ENCODE measurements at places on chromosomes 1 and 21. TPM values are rescaled to one million over a fixed set of nuclear protein-coding genes. Genes with fewer than 3 reads are reported as not detected.

- no peak for DNase-seq
Observed at GRCh38 chr1:9115351-9116205, 13.3 kb downstream of the GPR157 start.

Gene ADAMTSL4
- total RNA-seq: 0.80 TPM

- DNase-seq: peak; percentile 25
Observed at GRCh38 chr1:88276163-88276562, 407.9 kb upstream of the PKN2 start.

DNA sequence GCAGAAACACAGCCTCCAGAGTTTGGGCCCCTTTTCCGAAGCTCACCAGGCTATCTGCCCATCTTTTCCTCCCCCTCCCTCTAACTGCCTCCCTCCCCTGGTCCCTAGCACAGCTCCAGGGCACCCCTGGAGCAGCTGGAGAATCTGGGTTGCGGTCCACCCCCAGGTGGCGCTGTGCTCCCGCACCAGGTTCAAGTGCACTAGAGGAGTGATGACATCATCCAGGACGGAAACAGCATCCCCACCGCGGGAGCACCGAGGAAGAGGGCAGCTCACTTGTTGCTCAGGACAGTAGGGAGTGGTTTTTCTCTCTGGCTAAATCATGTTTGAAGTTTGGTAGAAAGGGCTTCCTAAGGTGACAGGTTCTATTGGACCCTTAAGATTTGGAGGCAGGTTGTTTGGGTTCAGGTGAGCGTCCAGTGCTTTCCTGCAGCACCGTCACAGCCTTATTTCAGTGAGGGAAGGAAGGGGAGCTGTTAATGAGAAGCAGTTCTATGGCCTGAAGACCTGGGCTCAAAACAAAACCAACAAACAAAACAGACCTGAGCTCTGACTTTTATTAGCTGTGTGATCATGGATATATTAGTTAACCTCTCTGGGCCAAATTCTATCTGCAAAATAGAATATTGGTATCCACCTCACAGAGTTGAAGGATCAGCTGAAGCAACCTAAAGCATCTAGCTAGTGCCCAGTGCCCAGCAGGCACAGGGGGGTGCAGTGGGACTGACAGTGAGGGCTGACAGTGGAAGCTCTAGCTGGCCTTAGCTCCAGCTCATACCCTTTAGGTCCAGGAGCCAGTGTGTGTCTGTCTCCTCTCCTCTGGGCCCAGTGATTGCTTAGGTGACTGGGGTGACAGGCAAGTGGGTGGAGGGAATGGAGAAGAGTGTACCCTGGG, 7.5 kb downstream of the SHISA4 start:
- no peak for DNase-seq

Gene PPP1R12B
- total RNA-seq: 2.5 TPM

DNA sequence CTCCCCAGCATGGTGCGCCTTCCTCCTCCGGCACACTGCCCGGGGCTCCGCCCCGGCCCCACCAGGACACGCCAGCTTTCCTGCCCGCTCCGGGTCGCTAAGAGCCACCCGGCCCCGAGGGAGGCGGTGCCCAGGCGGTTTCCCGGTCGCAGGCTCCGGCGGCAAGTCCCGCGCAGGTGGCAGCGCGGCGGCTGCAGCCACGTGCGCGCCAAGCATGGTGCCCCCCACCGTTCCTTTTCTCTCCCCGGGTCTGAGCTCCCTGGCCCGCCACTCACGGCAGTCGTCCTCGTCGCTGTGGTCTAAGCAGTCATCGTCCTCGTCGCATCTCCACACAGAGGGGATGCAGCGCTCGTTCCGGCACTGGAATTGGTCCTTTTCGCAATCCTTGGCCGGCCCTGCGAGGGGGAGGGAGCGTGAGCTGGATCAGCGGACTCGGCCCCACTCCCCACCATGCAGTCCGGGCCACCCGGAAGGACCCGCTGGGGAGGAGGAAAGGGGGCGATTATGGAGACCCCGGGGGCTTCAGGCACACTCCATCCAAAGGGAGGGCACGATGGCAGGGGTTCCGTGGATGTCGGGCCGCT, 1.2 kb downstream of the LRP8 start:
- DNase-seq: no peak

Gene SHISA4
- 22.4 TPM for total RNA-seq

Gene BTBD19
- 2.8 TPM for total RNA-seq

Gene APOBEC4
- not detected for total RNA-seq

DNA sequence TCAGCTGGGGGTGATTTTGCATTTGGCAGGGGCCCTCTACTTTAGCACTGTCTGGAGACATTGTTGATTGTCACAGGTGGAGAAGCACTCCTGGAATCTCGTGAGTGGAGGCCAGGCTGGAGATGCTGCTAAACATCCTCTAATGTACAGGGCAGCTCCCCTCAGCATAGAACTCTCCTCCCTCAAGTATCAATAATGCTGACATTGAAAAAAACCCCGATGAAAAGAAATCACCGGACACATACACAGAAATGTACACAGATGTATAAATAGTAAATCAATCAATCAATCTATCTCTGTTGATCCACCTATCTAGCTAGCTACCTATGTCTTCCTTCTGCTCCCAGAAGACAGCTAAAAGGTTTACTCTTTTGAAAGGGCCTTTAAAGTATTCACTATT, 89.4 kb upstream of the KCNJ15 start:
- DNase-seq: no peak

GRCh38 chr1:27936370-27936769, 1.6 kb downstream of the SMPDL3B start:
- no peak for DNase-seq

Gene SMIM12
- 30.8 TPM for total RNA-seq

GRCh38 chr1:175237389-175237788, 44.8 kb upstream of the KIAA0040 start:
- DNase-seq: no peak

DNA sequence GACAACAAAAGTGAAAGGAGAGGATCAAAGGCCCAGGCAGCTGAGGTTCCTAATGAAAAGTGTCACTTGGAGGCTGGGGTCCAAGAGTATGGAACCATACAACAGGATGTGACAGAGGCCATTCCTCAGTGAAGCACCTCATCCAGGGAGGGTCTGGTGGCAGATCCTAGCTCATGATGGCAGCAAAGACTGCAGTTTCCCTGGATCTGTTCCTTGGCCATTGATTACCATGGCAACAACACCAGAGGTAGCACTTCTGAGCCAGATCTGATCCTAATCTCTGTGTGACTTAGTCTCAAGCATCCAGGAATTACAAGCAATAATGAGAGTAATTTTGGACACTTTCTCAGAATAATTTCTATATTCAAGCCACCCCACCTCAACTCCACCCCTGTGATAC, 12.9 kb downstream of the FAM177B start:
- DNase-seq: no peak

DNA sequence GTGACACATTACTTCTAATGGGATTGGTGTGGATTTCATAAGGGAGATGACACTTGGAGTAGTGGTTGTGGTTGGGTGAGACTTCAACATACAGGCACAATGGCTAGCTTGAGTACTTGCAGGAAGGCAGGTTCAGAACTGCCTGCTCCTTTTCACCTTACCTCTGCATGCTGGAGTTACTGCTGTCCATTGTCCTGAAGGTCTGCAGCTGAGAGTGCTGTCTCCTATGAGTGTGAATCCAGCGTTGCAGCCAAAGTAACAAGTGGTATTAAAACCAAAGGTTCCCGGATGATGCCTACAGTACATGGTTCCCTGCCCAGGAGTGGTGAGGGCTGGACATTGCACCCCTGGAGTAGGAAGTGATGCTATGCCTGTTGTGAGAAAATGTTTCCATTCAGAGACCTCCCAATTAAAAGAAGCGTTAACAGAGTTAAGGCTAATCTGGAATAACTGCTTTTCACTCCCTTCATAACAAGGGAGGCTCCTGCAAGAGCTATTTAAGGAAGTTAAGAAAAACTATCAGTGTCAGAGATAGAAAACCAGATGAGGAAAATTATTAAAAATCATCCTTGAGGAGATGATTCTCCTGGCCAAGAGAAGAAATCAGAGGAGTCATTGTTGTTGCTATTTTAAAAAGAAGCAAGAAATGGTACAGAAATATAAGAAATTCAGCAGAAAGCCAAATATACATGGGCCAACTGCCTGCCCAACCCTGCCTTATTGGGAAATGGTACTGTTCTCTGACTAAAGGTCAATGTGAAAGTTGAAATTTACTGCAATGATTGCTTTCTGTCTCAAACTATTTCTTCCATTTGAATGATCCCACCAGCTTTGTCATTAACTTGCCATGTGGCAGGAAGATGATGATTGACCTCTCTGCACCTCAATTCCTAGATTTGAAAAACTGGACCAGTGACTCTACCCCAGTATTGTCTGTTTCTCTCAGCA, 9.8 kb upstream of the F5 start:
- no peak for DNase-seq

DNA sequence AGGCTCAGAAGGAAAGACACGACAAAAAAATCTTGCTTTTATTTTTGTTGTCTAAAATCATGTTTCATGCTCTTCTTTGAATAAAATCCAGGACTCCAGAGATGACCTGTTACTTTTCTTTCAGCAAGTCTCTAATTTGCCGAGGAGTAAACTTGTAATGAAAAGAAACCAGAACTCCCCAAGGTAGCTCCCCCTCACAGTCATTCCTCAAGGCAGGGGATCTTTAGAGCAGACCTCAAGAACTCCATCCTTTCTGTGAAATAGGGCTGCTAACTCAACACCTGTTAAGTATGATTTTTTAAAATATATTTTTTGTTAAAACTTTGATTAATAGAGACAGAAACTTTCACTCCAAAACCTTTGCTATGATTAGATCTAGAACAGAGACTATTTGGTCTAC, 82.7 kb upstream of the ABCD3 start:
- DNase-seq: no peak

Gene GJA8
- total RNA-seq: not detected

DNA sequence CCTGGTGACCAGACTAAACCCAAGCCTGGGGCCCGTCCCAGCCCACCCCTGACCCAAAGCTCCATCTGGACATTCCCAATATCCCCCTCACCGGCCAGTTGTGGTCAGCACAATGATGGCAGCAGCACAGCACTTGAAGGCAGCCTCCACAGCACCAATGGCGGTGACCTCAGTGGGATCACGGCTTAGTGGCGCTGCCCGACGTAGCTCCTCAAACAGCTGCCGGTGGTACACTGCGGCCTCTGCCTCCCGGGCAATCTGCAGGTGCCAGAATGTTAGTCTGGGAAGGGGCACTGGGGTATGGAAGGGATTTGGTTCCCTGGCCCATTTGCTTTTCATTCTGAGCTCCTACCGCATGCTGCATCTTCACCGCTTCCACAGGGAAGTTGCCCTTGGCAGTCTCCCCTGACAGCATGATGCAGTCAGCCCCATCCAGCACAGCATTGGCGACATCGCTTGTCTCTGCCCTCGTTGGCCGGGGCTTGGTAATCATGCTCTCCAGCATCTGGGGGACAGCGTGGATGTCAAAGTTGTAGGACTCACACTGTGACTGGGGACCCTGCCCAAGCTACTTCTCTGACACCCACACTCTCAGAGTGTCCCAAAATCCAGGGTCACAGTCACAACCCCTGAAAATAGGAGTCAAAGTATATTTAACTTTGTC, 8.0 kb downstream of the PKLR start:
- no peak for DNase-seq

- DNase-seq: no peak
Observed at GRCh38 chr1:166139735-166140134, 27.1 kb downstream of the FAM78B start.

GRCh38 chr1:62462370-62462769, 25.5 kb downstream of the USP1 start:
- no peak for DNase-seq

DNA sequence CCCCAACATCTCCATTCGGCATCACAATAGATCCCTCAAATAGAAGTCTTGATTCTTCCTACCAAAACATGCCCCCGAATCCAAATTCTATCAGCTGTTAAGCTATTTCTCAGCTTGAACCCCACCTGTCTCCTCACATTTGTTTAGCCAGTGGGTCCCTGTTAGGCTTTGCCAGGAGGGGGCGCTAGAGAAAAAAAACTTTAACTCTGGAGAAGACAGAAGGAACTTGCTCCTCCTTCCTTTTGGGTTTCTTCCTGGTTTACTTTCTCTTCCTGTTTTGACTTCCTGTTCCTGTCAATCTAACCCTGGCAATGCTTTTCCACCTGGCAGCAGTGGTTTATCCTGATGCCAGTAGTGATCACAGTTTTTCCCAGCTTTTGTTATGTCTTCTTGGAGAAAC, 95.6 kb upstream of the KCNK1 start:
- DNase-seq: peak; percentile 6

DNA sequence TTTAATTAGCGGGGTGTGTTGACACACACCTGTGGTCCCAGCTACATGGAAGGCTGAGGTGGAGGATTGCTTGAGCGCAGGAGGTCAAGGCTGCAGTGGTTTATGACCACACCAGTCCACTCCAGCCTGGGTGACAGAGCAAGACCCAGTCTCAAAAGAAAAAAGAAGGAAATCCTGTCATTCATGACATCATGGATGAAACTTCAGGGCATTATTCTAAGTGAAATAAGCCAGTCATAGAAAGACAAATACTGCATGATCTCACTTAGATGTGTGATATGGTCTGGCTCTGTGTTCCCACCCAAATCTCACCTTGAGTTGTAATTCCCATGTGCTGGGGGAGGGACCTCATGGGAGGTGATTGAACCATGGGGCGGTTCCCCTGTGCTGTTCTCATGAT, 82.6 kb downstream of the MT1HL1 start:
- DNase-seq: no peak

GRCh38 chr1:15429701-15430149, 8.5 kb upstream of the CTRC start:
- no peak for DNase-seq

- no peak for DNase-seq
Observed at GRCh38 chr1:53934170-53934765, 11.2 kb downstream of the IFT25 start.

GRCh38 chr1:81071072-81071858, 729.5 kb upstream of the ADGRL2 start:
- DNase-seq: no peak

- DNase-seq: no peak
Observed at GRCh38 chr1:235513495-235514366, 9.5 kb upstream of the B3GALNT2 start.

Gene RGSL1
- not detected for total RNA-seq

- no peak for DNase-seq
Observed at GRCh38 chr1:204672482-204673121, 12.9 kb downstream of the LRRN2 start.

DNA sequence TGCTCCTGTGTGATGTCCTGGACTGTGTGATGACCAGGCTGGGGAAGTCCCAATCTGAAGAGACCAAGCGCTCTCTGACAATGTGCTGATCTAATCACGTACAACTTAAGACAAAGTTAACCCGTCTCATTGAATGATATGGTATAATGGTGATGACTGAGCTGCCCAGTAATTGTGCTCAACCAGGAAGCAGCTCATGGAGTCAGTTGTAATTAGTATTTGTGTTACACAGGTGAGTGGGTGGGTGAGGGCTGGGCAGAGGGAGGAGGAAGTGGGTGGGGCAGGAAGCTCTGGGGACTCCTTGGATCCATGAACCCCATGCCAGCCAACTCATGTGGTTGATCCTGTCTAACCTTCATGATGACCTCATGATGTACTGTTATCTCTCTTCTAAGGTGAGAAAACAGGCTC, 8.7 kb upstream of the ECE1 start:
- no peak for DNase-seq
